ENCODE measurements at places on chromosomes 3 and 15.

DNA sequence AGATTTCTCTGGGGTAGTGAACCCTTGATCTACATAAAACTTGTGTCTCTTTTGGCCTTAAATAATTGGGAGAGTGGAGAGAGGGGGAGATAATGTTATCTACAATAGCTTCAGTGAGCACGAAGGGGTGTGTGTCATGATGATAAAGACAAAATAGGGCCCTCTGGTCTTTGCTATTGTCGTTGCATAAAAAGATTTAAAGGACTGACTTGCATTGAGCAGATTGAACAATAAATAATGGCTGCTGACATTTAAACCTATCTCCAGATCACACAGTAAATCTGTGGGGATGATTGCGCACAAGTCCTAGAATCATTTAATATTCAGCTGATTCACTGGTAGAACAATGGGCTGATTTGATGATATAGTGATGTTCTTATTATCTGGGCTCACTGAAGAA is 71.3 kb upstream of the GAP43 start:
- DNase-seq, result no peak

DNA sequence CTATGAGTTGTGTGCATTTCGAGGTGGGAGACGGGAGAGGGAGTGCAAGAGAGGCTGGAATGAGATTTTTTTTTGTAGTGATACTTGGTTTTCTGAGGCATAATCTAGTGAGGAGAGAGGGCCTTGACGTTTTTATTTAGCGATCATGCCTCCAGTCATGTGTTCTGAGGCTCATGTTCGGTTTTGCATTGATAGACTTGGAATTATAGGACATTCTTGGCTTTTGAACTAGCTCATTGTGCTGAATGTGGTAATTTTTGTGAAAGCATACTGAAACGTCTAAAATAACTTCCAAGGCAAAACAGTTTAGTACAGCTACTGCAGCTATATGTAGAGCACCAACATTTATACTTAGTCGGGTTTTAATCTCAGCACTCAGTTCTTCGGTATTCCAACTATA is 408.1 kb downstream of the CNTN4 start:
- no peak for DNase-seq

DNA sequence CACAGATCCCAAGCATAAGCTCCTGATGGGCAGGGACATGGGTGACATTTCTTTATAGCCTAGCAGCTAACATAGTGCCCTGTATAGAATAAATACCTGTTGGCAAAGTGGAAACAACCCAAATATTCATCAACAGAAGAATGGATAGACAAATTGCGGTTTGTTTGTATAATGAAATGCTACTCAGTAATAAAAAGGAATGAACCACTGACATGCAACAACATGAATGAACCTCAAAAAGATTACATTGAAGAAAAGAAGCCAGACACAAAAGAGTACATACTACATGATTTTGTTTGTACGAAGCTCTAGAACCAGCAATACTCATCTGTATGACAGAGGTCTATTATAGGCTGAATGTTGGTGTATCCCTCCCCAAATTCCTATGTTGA is 33.6 kb upstream of the GALNT15 start:
- DNase-seq, result no peak

- DNase-seq, result no peak
These were observed 303.2 kb downstream of the ZIC1 start for GRCh38 chr3:147712357-147712756.

DNA sequence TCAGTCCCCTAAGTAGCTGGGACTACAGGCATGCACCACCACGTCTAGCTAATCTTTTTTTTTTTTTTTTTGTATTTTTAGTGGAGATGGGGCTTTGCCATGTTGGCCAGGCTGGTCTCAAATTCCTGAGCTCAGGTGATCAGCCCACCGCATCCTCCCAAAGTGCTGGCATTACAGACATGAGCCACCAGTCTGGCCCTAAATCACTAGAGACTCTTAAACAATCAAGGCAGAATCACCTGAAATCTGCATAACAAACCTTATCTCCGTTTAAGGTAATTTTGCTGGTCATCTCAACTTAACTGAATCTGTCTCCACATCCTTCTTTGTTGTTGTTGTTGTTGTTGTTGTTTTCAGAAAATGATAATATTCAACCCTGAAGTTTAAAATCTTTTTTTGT is 5.6 kb upstream of the TRMT10C start:
- no peak for DNase-seq

GRCh38 chr3:178480274-178480673 is 56.0 kb upstream of the KCNMB2 start:
- DNase-seq, result no peak

GRCh38 chr3:77690284-77690845 is 650.5 kb downstream of the ROBO2 start:
- no peak for DNase-seq
